Renal cortical epithelial cell (primary cell): ENCODE measurements at places on chromosomes 6 and 20.

DNA sequence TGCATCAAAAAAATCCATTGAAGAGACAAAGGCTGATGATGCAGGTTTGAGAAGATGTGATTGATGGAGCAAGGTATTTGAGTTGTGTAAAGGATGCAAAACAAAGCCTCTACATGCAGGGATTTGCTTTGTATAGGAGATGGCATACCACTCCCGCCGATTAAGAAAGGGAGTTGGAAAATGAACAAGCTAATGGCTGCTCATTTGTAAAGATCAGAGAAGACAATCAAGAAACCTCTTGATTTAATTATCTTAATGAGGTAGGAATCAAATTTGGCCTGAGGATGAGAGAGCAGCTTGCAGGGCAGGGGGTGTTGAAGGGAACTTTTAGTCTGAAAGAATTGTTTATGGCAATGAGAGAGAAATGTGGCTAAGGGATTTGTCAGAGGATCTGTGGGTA lies 448.2 kb upstream of the ADGRB3 start:
- DNase-seq, result no peak

- no peak for DNase-seq
Observed at GRCh38 chr20:41152108-41152757, 14.9 kb downstream of the PLCG1 start.

- DNase-seq, result no peak
Observed at GRCh38 chr6:2914318-2914660, 11.2 kb upstream of the SERPINB9 start.

DNA sequence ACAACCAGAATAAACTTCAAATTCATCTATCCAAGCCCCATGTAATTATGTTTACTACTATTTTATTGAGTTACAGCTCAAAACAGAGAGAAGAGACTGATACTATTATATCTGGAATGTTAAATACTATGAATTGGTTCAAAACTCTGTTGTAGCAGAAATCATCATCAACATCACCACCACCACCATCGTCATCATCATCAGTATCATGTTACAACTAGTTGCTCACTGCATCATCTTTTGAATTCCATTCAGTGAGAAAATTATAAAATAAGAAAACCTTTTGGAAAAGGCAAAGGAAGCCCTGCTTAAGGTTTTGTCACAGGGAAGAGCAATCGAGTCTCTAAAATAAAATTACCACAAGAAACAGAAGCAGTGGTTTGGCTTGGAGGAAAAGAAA lies 36.2 kb upstream of the THEMIS start:
- DNase-seq, result no peak

DNA sequence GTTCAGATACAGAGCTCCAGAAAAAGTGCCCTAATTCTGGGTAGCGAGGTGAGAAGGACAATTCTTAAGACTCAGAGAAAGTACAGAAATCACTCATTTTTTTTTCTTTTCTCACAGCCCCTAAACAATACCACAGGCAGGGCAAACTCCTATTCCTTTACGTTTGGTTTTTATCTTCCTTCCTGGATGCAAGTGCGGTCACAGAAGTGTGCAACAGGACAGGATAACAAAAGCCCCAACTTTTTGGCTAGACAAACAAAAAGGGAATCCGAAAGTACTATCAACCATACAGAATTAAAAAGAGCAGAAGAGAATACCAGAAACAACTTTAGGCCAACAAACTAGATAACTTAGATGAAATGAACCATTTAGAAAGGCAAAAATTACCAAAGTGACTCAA lies 18.4 kb upstream of the BEND6 start:
- peak; percentile 16 for DNase-seq

DNA sequence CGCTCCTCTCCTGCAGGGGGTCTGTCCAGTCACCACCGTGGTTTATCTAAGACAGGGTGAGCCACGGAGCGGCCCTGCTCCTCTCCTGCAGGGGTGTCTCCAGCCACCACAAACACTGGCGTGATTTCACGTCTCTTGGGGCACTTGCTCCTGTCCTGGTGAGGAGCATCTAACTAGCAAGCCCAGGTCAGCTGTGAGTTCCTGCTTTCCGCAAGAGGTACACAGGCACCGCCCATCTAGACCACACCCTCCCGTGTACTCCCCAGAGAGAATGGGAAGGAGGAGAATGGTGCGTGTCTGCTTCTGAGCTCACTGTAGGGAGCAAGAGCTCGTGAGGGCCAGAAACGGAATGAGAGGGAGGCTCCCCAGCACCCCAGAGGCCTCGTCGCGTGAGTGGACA lies 40.7 kb downstream of the DACT2 start:
- no peak for DNase-seq

- DNase-seq, result peak; percentile 23
Observed at GRCh38 chr6:42030585-42031506, 19.5 kb upstream of the TAF8 start.

GRCh38 chr6:108001696-108002231 lies 43.8 kb upstream of the SEC63 start:
- DNase-seq, result peak; percentile 6

DNA sequence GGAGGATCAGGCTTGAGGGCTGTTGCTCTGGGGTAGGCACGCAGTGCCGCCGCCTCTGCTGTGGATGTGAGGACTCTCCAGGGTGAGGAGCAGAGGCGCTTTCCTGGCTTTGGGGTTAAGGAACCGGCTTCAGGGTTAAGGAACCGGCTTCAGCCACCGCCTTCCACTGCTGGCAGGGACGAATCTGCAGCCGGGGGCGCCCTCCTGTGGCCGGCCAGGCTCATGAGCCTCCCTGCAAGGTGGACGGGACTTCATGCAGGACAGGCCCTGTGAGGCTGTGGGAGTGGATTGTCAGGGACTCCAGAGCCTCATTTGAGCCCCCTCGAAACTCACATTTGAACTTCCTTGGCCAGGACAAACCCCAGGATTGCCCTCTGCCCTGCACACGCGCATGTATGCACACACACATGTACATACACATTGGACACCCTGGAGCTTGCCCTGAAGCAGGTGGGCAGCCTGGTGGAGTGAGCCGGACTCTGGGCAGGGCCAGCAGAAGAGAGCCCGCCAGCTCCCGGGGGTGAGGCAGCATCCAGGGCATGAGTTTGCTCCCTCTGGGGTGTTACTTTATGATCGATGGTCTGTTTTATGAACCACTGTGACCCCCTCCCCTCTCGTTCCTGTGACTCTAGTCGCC lies 146.9 kb downstream of the PHACTR3 start:
- DNase-seq, result peak; percentile 31

DNA sequence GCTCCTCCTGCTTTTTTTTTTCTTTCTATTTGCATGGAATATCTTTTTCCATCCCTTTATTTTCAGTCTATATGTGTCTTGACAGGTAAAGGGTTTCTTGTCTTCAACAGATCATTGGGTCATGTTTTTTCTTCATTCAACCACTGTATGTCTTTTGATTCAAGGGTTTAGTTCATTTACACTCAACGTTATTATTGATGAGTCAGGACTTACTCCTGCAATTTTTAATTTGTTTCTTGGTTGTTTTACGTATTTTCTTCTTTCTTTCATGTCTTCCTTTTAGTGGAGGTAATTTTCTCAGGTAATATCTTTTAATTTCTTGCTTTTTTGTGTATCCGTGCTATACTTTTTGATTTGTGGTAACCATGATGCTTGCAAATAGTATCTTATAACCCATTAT lies 429.1 kb upstream of the HTR1E start:
- DNase-seq, result no peak

GRCh38 chr6:136737374-136737844 lies 54.9 kb downstream of the MAP3K5 start:
- no peak for DNase-seq

GRCh38 chr6:70353448-70353847 lies 50.6 kb upstream of the COL9A1 start:
- peak; percentile 70 for DNase-seq

- no peak for DNase-seq
Observed at GRCh38 chr20:8981482-8981881, 87.4 kb upstream of the PLCB4 start.

DNA sequence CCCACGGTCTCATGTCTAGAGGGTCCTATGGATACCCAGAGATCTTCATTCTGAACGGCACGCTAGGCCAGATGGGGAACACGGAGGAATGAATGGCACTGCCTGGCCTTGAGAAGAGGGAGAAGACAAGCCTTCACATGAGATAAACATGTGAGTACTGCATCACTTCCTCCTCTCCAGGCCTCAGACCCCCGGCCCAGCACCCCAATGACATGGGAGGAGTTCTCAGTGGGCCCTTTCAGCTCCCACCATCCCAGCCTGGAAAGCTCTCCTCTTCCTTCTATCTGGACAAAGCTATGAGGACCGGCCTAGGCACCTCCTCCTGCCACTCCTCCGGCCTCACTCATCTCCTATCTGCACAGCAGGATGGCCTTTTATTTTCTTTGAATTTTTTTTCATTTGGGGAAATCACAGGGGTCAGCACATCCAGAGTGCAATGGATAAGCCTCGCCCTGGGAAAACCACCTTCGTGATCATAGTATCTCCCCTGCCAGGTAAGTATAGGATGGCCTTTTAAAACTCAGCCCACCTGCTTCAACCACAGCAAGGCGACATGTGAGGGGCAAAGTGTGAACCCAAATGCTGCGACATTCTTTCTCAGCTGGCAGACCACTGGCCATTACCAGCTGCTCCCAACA lies 39.2 kb upstream of the CDKN1A start:
- DNase-seq, result no peak

DNA sequence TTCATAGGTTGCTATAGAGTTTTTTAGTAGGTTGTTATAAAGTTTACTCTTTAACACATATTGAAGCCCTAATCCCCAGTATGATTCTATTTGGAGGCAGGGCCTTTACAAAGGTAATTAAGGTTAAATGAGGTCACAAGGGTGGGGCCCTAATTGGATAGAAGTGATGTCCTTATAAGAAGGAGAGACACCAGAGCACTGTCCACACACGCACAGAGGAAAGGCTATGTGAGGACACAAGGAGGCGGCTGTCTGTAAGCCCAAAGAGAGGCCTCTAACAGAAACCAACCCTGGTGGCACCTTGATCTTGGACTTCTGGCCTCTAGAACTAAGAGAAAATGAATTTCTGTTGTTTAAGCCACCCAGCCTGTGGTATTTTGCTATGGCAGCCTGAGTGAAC lies 98.5 kb downstream of the GJA10 start:
- no peak for DNase-seq

DNA sequence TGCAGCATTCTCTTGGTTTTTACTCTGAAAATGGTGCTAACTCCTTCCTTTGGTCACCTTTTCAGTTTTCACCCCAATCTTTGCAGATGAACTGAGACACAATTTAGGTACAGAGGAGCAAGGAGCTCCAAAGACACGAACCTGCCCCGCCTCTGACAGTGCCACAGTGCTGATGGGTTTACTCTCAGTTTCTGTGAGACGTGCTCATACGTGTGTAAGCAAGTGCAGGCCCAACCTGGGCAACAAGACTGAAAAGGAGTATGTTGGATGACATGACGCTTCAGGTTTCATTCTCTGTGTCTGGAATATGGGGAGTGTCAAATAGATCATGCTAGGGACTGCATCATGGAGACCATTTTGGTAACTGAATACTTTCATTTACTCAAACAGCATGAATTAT lies 334.3 kb upstream of the QKI start:
- no peak for DNase-seq

DNA sequence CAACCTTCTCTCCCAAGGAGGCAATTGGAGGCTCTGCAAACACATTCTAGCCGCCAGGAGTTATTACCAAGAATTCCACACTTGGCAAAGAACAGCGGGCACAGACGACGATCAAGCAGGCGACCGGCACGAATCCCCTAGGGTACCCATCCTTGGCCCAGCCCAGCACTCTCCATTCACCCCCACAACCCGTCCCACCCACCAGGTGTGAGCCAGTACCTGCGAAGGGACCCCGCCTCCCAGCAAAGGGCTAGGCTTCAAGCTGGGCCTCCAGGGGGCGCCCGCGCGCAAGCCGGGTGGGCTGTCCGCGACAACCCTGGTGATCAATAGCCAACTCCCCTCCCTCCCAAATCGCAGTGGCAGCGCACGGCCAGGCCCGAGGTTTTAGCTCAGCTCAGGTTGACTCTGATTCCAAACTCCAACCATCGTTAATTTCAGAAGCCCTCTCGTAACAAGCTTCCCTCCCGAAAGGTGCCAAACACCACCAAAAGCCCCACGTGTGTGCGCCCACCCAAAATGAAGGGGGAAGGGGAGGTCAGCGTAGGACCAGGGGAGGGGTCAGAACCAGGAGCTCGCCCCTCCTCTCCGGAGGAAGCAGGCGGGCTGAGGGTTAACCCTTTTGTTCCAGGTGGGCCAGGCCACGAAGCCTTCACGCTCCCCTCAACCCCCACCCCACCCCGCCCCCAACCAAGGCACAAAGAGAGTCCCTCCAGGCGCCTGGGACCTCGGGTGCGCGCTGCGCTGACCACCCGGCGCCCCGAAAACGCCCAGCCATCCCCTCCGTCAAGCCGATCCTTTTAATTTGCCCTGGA lies 2.1 kb downstream of the SALL4 start:
- no peak for DNase-seq

- no peak for DNase-seq
Observed at GRCh38 chr20:62677678-62678077, 31.0 kb upstream of the NTSR1 start.

- DNase-seq, result no peak
Observed at GRCh38 chr6:167703347-167703746, 123.4 kb upstream of the AFDN start.

GRCh38 chr20:998231-998830 lies 3.8 kb downstream of the RSPO4 start:
- DNase-seq, result no peak

GRCh38 chr20:49706630-49707091 lies 7.0 kb downstream of the B4GALT5 start:
- DNase-seq, result no peak

DNA sequence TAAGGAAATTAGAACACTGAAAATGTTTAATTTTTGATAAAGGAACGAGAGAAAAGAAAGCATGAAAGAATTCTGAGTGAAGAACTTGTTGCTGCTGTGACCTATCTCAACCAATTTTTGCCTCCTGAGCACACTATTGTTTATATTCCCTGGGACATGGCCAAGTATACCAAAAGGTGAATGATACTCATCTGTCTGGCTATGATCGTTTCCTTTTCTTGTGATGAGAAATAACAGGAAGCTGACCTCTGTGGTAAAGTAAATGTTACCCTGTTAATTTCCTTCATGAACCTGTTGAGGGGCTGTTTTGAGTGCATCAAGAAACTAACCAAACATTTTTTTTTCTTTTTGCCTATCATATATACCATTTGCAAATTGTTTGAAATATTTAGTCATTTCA lies 69.1 kb downstream of the FIG4 start:
- peak; percentile 18 for DNase-seq

- DNase-seq, result no peak
Observed at GRCh38 chr20:52975803-52976531, 3.8 kb downstream of the TSHZ2 start.

GRCh38 chr6:26232940-26233648 lies 131.9 kb upstream of the BTN3A2 start:
- no peak for DNase-seq

DNA sequence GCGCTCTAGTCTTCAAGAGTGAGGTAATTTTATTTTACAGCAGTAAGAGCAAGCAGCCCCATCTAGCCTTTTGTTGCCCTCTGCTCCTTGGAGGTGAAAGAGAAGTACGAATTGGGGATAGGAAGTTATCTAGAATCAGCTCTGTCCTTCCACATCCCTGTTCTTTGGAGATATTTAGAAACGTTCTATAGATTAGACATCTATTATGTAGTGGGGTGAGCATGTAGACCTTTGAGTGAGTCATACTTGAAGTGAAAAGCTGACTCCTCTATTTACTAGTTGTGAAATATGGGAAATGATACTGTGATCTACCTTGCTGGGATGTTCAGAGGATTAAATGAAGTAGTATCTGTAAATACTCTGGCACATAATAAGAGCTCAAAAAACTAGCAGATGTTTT lies 36.0 kb upstream of the SLC35D3 start:
- peak; percentile 18 for DNase-seq
